Naive thymus-derived CD8-positive, alpha-beta T cell (primary cell): ENCODE measurements at places on chromosomes 2 and 18.

GRCh38 chr2:240928476-240929363 lies 22.6 kb downstream of the CROCC2 start:
- no peak for DNase-seq

DNA sequence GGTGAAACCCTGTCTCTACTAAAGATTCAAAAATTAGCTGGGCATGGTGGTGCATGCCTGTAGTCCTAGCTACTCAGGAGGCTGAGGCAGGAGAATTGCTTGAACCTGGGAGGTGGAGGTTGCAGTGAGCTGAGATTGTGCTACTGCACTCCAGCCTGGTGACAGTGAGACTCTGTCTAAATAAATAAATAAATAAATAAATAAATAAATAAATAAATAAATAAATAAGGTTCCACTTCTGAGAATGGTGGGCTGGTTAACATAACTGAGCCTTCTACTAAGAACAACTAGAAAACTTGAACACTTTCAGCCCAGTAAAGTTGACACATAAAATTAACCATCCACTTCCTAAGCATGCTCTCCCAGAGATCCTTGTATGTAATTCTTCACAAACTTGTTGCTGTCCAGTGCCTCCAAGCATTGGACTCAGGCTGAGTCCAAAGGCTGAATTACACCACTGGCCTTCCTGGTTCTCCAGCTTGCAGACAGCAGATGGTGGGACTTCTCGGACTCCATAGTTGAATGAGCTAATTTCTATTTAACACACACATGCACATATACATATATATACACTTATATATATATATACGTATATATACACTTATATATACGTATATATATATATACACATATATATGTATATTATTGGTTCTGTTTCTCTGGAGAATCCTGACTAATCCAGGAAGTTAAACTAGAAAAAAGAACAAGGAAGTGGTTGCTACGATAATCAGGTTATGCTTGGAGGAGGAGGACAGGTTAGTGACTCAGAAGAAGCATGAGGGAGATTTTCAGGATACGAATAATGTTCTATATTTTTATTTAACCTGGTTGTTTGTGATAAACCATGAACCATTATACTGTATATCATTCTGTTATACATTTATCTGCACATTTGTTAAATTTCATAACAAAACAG lies 348.8 kb downstream of the METTL4 start:
- DNase-seq: no peak

GRCh38 chr2:65314801-65315441 lies 87.3 kb downstream of the ACTR2 start:
- DNase-seq: no peak

DNA sequence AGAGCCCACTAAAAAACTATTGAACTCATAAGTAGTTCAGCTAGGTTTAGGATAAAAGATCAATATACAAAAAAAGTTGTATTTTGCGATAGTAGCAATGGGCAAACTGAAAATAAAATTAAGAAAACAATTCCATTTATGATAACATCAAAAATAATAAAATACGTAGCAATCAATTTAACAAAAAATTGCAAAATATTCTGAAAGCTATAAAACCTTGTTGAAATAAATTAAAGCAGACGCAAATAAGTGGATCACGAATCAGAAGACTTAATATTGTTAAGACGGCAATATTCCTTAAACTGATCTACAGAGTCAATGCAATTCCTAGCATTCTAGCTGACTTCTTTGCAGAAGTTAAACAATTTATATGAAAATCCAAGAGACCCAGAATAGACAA lies 24.5 kb downstream of the ABCB11 start:
- DNase-seq: no peak
